ENCODE measurements at places on chromosomes 5 and 9.

DNA sequence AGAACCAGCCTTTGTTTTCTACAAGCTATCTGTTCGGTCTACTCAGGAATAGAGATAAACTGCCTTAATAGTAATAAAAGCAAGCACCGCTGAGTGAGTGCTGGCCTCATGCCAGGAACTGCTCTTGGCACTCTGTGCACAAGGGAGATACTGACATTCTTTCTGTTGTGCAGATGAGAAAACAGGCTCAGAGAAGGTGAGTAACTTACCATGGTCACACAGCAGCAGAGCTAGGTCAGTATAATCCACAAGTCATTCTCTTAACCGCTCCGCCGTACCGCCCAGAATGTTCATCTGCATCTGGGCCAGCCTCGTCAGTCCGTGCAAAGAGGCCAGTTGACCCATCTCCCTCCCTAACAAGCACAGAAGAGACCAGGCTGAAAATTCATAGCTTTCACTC, 27.4 kb downstream of the QRFP start:
- no peak for DNase-seq

DNA sequence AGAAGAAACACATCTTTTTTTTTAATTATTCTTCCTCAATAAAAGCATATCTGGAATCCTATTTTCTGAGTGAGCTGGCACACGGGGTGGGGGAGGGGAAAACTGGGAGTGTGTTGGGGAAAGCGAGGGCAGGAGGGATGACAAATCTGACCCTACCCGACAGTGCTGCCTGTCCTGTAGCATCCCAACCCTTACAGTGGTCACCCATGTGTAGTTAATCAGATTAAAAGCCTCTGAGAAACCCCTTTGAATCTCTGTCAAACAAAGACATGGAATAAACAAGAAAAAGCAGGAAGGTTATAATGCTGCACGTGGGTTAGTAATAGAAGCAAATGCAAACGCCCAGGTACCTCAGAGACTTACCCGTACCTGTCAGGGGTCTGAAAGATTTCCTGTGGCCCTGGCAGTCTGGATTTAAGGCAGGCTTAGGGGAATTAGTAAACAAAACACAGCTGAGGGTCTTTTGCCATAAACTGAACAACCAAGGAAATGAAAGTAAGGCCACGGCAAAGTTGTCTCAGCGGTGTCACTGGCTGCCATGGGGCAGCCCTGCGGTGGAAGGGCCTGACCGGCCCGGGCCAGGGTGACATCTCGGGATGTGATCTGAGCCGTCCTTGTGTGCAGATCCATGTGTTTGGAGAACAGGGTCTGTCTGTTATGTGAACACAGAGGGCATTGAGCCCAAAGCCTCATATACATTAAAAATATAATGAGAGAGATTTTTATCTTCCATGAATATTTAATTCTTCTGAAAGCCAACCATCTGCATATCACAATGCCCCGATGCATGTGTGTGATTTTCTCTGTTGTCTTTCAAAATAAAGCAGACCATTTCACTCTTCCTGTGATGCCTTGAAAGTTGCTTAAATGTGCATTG, 308.2 kb downstream of the ZNF608 start:
- no peak for DNase-seq

GRCh38 chr5:151682240-151682639, 4.5 kb downstream of the SPARC start:
- no peak for DNase-seq

DNA sequence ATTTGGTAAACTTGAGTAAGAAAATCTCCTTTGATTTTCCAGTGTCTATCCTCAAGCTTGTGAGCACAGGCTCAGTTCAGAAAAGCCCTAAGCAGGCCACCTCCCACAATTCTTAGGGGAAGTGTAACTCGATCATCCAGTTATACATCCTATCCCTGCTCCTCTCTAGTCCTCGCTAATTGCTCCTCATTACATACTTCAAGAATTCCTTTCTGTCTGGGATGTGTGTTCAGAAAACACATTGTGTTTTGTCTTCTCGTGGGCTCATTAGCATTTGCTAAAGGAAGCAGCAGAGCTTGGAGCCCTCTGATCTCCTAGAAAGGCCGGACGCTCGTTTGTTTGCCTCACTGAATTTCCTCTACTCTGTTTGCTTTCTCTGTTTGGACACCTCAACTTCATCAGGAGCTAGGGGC, 268.2 kb upstream of the RFX3 start:
- no peak for DNase-seq

DNA sequence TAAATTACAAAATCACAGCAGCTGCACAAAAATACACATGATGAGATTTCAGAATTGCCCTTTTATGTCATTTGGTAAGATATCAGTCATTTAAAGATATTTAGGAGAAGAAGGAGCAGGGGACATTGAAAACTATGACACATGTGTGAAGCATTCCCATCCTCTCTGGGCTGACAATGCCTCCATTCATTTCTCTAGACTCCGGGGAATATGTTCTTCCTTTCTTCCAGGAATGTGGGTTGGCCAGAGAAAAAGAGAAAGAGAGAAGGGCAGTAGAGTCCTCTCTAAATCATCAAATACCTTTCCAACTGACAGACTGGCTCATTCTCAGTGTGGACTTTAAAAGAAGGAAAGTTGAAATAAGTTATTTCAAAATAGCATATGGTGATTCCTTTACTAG, 205.6 kb upstream of the ADAMTSL1 start:
- DNase-seq, result no peak

DNA sequence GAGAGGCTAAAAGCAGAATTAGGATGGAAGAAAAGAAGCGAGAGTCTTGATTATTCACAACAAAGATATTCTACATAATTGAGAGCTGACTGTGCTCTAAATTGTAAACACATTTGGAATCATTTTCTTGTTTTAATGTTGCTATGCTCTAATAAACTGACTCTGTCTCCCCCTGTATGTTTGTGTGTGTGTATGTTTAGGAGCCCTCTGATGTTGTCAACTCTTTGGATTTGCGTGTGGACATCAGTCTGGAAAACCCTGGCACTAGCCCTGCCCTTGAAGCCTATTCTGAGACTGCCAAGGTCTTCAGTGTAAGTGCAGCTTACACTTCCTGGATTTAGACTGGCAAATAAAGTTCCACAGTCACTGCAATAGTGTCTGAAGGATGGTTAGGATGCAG, 37.8 kb downstream of the MOCS2 start:
- DNase-seq, result no peak

DNA sequence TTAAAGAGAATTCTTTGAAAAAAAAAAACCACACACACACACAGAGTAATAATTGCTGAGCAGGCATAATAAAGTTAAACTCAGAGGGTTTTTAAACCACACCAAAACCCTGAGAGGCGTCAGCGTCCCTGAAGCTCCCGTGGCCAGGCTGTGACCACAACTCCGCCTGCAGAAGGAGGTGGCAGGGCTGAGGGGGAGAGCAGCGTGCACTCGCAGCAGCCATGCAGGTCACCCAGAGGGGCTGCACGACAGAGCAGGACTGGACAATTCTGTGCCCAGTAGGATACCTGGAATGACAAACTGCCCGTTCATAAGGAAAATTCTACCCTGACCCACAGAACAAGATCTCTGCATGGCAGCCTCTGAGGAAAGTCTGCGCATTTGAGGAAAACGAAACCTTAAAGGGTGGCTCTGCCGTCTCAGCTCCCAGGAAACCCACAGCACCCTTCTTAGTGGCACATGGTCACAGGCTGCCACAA, 44.0 kb downstream of the ROR2 start:
- DNase-seq, result peak; percentile 81

- DNase-seq, result no peak
Measured at GRCh38 chr9:113599646-113600022, 136.1 kb downstream of the RGS3 start.

GRCh38 chr5:112382886-112383285, 36.2 kb downstream of the EPB41L4A start:
- no peak for DNase-seq
